IPS DF 6.9 (cell line): ENCODE measurements at places on chromosomes 11 and 22.

GRCh38 chr11:66951927-66952337 lies 6.3 kb downstream of the PC start:
- DNase-seq = no peak

GRCh38 chr11:120551191-120551590 lies 39.6 kb downstream of the GRIK4 start:
- DNase-seq = no peak

GRCh38 chr22:28810821-28811491 lies 10.6 kb upstream of the XBP1 start:
- no peak for DNase-seq

GRCh38 chr11:77776455-77776854 lies 44.1 kb downstream of the RSF1 start:
- DNase-seq = no peak

- DNase-seq = no peak
These were observed 28.6 kb upstream of the PANX2 start for GRCh38 chr22:50141891-50142363.

- no peak for DNase-seq
These were observed 10.9 kb downstream of the USP2 start for GRCh38 chr11:119370486-119371046.

DNA sequence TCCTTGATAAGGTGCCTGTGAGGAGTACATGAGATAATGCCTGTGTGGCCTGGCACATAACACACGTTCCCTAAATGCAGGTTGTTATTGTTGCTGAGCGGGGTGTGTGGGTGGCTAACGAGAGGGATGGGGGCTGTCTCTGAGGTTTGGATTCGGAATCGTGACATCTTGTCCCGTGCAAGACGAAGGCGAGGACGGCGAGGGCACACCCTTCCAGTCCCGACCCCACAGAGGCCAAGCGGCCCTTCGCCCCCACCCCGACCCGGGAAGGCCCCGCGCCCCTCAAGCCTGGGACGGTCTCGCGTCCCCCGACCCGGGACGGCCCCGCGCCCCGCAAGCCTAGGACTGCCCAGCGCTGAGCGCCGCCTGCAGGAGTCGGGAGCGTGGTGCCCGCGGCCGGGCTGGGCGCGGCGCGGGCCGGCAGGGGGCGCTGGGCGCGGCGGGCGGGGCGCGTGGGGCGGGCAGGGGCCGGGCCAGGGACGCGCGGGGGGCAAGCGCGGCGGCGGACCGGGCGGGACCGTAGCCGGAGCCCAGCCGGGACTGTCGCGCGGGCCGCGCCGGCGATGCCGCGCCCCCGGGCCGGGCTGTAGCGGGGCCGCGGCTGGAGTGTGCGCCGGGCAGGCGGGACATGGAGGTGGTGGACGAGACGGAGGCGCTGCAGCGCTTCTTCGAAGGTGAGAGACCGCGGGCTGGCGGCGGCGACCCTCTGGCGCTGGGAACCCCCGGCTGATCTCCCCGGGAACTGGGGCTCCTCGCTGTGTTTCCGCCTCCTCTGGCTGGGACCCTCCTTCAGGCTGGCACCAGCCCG lies at the start of gene MYRF:
Gene MYRF (plus strand): TSS at position 520 of the 808 bp plus-strand sequence. CDS start 109 bp downstream, at position 629.
- no peak for DNase-seq

GRCh38 chr11:45560913-45561281 lies 104.5 kb downstream of the CHST1 start:
- DNase-seq = no peak

GRCh38 chr11:85643191-85643614 lies 4.6 kb upstream of the TMEM126A start:
- DNase-seq = no peak

DNA sequence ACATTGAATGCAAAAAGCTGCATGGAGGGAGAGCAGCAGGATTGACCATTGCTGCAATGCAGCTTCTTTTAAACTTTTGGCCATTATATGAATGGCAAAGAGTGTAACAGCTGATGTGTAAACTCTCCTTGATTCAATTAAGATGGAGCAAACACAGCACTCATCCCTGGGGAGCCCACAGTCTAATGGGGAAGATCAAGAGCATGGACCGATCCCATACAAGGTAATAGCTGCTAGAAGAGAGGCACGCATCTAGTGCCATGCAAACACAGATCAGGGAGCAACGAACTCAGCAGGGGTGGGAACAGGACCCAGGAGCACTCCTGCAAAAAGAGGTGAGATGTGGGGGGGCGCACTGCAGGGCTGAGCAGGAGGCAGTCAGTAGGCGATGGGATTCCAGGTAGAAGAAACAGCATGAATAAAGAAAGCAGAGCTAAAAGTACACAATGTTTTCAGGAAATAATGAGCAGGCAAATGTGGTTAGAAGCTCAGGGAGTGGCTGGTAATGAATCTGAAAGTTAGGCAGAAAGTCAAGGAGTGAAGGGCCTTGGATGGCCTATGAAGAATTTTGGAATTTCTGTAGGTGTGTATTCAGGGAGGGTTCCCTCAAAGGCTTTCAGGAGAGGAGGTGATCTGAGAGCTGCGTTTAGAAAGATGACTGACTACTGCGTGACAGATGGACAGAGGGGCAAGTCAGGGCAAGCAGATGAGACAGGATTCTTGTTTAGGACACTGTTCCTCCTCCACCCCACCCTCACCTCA lies 17.2 kb upstream of the BMAL1 start:
- no peak for DNase-seq

DNA sequence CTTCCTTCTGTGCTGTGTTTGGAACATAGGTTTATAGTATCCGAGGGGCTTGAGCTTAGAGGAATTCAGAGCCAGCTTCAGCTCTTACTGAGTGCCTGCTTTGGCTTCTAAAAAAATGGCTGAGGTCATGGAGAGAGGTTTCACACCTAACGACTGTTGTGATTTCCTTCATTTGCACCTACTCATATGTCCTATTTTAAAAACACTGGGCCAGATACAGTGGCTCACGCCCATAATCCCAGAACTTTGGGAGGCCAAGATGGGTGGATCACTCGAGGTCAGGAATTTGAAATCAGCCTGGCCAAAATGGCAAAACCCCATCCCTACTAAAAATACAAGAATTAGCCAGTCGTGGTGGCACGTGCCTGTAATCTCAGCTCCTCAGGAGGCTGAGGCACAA lies 38.3 kb upstream of the SYT13 start:
- DNase-seq = no peak

DNA sequence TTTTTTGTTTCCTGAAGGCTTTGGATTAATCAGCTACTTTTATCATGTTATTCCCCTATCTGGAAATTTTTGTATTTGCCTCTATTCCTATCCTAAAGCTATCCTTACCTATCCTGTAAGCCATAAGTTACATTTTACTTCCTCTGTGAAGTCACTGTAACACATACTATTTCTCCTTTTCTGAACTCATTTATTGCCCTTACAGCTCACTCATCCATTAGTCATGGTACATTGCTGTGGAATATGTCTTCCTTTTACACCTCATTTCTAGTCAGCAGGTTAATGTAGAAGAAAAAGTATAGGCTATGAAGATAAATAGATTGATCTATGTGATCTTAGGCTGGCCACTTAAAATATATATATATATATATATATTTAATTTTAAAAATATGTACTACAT lies 28.0 kb downstream of the SWAP70 start:
- no peak for DNase-seq

DNA sequence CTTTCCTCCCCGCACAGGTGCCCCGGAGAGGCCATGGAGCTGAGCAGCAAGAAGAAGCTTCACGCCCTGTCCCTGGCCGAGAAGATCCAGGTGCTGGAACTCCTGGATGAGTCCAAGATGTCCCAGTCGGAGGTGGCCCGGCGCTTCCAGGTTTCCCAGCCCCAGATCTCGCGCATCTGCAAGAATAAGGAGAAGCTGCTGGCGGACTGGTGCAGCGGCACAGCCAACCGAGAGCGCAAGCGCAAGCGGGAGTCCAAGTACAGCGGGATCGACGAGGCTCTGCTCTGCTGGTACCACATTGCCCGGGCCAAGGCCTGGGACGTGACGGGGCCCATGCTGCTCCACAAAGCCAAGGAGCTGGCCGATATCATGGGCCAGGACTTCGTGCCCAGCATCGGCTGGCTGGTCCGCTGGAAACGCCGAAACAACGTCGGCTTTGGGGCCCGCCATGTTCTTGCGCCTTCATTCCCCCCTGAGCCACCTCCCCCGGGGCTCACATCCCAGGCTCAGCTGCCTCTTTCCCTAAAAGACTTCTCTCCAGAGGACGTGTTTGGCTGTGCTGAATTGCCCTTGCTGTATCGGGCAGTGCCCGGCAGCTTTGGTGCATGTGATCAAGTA lies 1.3 kb downstream of the TIGD3 start:
- DNase-seq = no peak

DNA sequence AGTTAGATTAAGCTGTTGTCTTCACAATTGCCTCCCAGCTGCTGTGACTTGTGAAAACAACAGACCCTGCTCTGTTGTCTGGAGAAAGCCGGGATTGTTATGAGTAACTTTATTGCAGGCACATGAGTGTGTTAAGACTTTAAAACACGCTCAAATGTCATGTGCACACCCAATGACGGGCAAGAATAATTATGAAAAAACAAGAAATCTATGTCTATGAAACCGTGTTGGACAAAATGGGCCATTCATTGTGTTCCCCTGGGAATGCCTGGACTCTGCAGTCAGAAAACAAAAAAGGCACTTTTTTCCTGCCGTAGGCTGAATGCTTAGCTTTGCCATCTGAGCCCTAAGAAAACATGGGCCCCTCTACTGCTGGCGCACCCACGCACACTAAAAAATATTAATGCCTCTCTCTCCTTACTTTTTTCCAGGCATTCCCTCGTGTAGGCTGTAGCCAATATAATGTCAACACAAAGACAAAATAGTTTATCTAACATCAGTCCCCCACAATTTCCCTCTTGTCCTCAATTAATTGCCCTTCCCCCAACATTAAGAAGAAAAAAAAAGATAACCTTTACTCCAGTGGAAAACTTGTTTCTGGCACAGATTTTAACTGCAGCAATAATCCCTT lies 207.9 kb downstream of the SOX6 start:
- no peak for DNase-seq

GRCh38 chr22:36334081-36334820 lies 53.5 kb downstream of the MYH9 start:
- DNase-seq = no peak

GRCh38 chr11:61908730-61909316 lies 8.5 kb downstream of the RAB3IL1 start:
- no peak for DNase-seq

- no peak for DNase-seq
These were observed 521.6 kb upstream of the FAT3 start for GRCh38 chr11:91703042-91703441.

DNA sequence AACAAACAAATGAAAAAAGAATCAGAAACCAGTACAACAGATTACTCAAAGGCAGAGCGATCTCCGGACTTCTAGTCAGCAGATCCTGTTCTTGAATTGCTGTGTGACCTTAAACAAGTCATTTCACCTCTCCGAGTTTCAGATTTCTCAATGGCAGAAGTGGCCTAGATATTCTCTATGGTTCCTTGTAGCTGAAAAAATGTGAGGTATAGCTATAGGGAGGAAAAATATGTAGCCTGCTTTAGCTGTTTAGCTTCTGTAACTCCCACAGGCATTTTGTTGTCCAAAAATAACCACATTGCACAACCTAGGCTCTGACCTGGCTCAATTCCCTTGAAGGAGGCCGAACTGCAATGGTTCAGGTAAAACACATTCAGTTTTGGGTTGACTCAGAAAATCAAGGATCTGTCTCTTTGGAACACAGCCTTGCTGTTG lies 100.7 kb downstream of the DBX1 start:
- no peak for DNase-seq

GRCh38 chr11:6991227-6991626 lies 28.9 kb downstream of the ZNF214 start:
- DNase-seq = no peak

- no peak for DNase-seq
These were observed 164.0 kb downstream of the TENM4 start for GRCh38 chr11:79276736-79277325.

DNA sequence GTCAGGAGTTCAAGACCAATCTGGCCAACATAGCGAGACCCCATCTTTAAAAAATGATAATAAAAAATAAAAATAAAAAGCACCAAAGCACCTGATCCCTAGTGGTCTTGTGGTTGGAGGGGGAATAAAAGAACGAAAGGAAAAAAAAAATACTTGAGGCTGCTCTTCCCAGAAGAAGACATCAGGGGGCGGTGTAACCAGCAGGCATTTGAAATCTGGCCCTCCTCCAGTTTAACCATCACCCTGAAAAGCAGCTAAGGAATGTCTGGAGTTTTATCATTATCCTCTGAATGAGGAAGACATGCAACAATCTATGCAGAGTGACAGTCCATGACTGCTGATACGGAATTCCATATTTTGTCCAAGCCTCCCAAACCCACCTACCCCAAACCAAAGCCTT lies 5.6 kb upstream of the KCTD17 start:
- DNase-seq = no peak

- DNase-seq = no peak
These were observed 60.2 kb downstream of the SLN start for GRCh38 chr11:107651672-107652071.

DNA sequence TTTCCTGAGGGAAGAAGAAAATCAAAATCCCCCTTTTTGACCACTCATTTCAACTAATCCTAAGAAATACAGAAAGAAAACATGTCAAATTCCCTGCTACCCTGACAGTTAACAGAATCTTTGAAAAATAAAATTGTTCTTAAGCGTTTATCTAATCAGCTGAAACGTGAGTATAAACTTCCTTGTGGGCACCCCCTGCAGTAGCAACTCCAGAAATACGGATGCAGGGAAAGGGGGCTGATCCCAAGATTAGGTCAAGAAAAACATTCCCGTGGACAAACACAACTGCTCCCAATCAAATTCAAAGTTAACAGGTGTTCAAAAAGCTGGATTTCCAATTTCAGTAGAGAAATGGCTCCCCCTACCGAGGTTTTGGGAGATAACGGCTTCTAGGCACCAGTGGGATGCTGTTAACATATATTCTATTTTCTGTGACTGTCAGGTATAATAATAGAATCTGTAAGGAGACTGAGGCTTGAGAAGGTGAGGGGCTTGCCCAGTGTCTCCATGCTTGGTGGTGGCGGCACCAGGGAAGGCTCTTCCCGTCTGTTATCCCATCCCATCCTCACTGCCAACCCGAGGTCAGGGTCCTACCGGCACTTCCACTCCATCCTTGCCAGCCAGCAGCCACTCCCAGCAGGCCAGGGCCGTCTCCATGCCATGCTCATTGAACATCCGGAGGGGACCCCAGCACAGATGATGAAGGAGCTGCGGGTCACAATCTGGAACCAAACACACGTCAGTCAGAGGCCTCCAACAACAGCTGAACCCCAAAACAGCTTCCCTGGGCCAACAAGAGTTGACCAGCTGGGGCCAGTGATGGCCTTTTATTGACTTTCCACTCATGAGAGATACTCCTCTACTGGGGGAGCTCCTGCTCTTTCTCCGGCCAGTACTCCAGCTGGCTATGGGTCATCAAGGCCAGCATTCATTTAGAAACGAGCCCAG lies 32.0 kb upstream of the SERPIND1 start:
- peak; percentile 16 for DNase-seq

GRCh38 chr11:19711911-19712280 lies 741 bp upstream of the NAV2 start:
- no peak for DNase-seq

GRCh38 chr11:29438815-29439214 lies 578.0 kb downstream of the KCNA4 start:
- DNase-seq = no peak
